Right ventricle myocardium superior (tissue), 1 donor: ENCODE measurements at places on chromosomes 11 and 22. TPM values are rescaled to one million over a fixed set of nuclear protein-coding genes. Genes with fewer than 3 reads are reported as not detected.

Gene OR9G4
- not detected for total RNA-seq

Gene ACR
- total RNA-seq, result 0.43 TPM

Gene OR6T1
- not detected for total RNA-seq

Gene CCDC85B
- 27.9 TPM for total RNA-seq

Gene TH
- total RNA-seq, result not detected

Gene UPK2
- not detected for total RNA-seq

Gene CD151
- total RNA-seq, result 405 TPM

Gene TUB
- total RNA-seq, result 20.5 TPM

Gene FOLR3
- 1.8 TPM for total RNA-seq

Gene MIOX
- total RNA-seq, result not detected

Gene MOGAT2
- total RNA-seq, result 0.13 TPM

Gene IGLL1
- total RNA-seq, result not detected

Gene DBX1
- not detected for total RNA-seq

Gene OR5W2
- total RNA-seq, result not detected

Gene MMP3
- not detected for total RNA-seq

Gene KCNJ1
- not detected for total RNA-seq

Gene LRRC4C
- total RNA-seq, result 0.62 TPM

Gene SULT4A1
- 0.51 TPM for total RNA-seq

Gene C11orf91
- total RNA-seq, result not detected
